ENCODE measurements at places on chromosomes 6 and 20.

GRCh38 chr6:85096976-85097375 is 332.6 kb upstream of the TBX18 start:
- no peak for DNase-seq

- DNase-seq: no peak
These were observed 6.2 kb upstream of the COL12A1 start for GRCh38 chr6:75211920-75212590.

DNA sequence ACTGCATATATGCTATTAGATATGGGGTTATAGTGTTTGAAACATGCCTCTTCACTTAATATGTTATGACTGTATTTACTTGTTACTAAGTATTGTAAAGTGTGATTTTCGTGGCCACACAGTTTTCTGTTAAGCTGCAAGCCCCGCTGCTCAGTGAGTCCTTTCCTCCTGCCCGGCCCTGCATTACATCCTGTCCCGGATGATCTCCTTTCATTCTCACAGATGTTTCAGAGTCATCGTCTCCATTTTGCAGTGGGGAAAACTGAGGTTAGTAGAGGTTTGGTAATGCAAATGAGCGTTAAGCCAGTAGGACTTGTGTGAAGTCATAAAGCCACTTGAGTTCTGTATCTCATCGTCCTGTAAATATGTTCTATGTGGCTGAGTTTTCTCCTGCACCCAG is 155.5 kb downstream of the CFAP61 start:
- DNase-seq: no peak

- DNase-seq: no peak
These were observed 16.8 kb upstream of the CCN2 start for GRCh38 chr6:131967948-131968347.
